Left lung (tissue), 14 donors: ENCODE measurements at places on chromosomes 6 and 20. TPM values are rescaled to one million over a fixed set of nuclear protein-coding genes. Genes with fewer than 3 reads are reported as not detected.

DNA sequence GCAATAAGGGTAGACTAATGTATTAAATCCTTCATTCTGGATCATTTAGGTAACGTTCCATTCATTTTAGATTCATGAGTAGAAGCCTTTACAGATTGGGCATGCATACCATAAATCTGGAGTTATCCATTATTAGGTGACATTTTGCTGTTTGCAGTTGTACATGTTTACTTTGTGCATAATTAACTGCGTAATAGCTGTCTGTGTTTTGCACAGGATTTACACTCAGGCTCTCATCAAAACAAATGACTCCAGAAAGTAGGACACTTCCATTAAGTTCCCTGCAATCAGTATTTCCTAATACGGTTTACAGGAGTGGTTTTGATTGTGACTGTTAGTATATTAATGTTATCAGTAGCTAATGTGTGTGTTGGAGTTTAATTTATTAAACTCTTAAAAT, 997.4 kb downstream of the HACE1 start:
- DNase-seq, result no peak

L3MBTL3 gene
- 17.4 TPM for polyA plus RNA-seq

ANGPT4 gene
- 0.06 TPM for polyA plus RNA-seq

PTK7 gene
- polyA plus RNA-seq, result 304 TPM

DNA sequence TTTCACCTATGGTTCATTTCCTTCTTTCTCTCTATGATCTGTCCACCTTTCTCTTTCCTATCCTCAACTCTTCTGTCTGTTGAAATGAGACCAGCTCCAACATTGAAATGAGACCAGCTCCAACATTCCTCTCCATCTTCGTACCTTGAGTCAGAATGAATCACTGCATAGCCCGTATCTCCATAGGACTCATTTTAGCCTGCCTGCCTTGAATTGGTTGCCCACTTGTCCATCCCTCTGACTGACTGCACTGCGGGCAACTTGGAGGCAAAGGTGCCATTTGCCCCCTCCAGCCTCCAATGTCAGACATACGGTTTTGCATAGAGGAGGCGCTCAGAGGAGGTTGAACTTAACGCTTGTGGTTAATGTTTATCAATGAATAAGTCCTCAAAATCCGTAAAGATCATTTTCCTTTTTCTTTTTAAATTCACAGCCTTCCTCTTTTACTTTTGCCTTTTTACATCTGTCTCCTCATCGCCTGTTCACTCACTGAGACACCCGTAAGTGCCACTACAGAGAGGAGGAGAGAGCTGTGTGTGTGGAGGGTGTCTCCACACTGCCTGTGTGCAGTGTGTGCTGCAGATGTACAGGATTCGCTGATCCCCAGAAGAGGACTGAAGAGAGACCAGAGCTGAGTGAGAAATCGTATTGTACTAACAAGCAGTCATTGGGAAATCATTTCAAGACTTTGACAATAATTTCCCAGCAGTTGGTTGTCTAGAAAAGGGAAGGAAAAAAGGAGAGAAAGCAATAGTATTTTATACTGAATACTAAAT, 579.6 kb upstream of the MAP3K7 start:
- DNase-seq, result no peak

SLC22A16 gene
- 0.23 TPM for polyA plus RNA-seq

- DNase-seq, result no peak
Measured at GRCh38 chr6:16333580-16333979, 95.2 kb downstream of the GMPR start.

LTA gene
- polyA plus RNA-seq, result 0.36 TPM

KIAA1586 gene
- polyA plus RNA-seq, result 26.9 TPM

KCNB1 gene
- 0.42 TPM for polyA plus RNA-seq

GRCh38 chr20:40753472-40753871, 64.4 kb upstream of the MAFB start:
- DNase-seq, result no peak

DNA sequence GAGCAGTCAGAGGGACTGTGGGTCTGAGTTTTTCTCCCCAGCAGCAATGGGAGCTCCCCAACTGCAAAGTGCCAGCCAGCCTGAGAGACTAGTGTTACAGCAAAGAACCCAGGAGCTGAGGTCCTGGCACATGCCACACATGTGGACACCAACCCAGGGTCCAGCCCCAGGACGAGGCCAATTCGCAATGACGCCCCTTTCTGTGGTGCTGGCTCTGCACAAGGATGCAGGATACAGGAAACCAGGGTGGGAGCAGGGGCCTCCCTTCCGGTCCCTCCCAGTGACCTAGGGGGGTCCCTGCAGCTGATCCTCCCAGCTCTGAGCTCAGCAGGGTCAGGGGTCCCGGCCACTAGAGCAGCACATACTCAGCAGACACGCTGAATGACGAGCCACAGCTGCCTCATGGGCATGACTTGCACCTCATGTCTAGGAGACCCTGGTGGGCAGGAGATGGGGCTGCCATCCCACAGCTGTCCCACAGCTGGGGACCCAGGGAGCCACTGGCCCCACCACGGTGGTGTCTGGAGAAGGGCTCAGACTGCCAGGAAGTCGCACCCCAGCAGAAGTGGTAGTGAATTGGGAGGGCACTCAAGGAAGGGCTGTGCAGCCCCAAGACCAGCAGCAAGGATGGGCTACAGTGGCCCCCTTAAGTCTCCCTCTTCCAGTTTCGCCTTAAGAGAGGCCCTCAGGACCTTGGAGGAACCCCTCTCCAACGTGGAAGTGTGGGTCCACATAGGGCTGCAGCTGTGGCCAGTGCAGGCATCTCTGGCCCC, 3.6 kb downstream of the ARFRP1 start:
- peak; percentile 42 for DNase-seq

DNA sequence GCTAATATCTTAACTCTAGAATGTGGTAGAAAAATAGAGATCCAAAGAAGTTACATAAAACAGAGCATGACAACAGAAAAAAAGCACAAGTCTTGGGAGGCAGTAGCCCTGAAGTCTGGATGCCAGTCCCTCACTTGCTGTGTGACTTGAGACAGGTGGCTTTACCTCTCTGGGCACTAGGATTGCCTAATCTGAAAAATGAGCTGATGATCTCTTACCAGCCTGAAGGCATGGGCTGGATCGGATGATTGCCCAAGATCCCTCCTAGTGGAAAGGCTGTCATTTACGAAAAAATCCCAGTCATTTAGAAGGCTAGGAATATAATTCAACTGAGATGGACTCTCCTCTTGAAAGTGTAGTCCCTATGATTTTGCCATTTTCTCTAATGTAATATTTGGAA, 10.9 kb upstream of the GCM1 start:
- no peak for DNase-seq

DNA sequence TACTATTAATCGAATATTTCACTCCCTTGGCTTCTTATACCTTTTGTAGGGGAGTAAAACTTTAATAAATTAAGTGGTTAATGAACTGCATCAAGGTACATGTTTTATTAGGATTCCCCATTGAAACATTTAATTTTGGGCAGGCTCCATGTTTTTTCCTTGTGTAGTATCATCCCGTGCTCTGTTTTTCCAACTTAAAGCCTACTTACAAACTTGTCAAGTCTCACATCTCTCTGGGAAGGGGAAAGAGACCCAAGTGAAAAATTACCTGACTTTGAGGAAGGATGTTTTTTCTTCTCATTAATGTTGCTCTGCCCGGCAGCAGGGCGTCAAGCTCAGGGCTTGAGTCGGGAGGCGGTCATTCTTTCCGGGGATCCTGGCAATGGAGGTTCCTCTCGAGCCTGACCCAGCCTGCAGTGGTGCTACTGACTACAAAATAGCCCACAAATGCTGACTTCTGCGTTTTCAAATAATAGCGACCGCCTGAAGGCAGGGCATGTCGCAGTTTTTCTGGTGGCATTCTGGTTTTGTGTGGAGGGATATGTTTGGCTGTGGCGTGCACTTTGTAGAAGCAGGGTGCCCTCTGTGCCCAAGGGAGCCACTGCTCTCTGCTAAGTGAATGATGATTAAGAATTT, 2.4 kb downstream of the DSP start:
- peak; percentile 28 for DNase-seq

HTR1E gene
- polyA plus RNA-seq, result 0.43 TPM

MRAP2 gene
- polyA plus RNA-seq, result 5.7 TPM

DEFB124 gene
- polyA plus RNA-seq, result 1.5 TPM

GRCh38 chr6:33985947-33986346, 159.9 kb downstream of the GRM4 start:
- DNase-seq, result no peak

CCM2L gene
- 11.6 TPM for polyA plus RNA-seq

- no peak for DNase-seq
Measured at GRCh38 chr20:237929-238328, 10.9 kb downstream of the DEFB129 start.

- DNase-seq, result no peak
Measured at GRCh38 chr6:7734707-7735383, 8.9 kb downstream of the BMP6 start.

GRCh38 chr6:148677594-148678476, 69.0 kb upstream of the UST start:
- no peak for DNase-seq

DNA sequence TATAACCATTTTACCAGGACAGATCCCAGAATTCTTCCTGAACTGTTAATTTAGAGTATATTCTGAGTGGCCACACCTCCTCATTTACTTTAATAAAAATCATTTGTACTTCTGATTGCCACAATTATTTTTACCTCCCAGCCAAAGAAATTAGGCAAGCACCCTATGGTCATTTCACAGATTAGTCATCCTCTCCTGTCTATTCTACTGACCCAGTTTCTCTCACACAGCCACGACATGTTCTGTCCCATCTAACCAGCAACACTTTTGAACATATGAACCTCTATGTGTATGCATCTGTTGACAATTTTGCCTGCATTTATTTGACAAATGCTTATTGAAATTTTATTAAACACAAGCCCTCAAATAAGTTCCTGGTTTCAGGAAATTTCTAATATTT, 202.6 kb upstream of the STXBP5 start:
- no peak for DNase-seq

CPXM1 gene
- 79.7 TPM for polyA plus RNA-seq

DNA sequence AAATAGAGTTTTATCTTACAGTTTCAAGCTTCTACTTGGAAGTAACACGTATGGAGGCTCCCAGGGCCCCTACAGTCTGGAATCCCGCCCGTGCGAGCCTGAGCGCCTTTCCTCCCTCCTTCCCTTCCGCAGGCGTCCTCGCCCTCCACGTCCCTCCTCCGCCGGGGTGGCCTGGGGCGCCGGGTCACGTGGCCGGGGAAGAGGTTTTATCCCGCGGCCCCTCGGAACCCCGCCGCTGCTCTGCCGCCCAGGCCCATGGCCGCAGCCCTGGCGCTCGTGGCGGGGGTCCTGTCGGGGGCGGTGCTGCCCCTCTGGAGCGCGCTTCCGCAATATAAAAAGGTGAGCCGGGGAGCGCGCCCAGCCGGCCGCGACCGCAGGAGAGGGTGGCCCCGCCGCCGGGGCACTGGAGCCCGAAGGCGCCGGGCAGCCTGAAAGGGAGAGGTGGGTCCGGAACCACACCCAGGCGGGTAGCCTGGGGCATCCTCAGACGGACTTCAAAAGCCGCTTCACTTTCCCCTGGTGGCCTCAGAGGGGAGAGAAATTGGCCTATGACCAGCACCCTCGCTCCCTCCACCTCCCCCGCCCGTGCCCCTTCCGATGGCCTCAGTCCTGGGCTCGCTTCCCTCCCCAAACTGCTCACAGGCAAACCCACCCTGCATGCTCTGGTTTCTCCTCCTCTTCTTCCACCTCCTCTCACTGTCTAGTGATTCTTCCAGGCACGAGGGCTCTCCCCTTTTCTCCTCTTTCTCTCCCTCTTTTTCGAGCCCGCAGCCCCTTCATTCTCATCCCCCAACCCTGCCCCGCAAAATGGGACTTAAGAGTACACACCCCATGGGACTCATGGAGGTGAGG, at the start of gene CLPSL2:
CLPSL2 (plus strand) TSS at position 235 of the 852 bp plus-strand sequence; CDS start at position 256, 21 bp downstream.
- DNase-seq, result peak; percentile 17
